ENCODE measurements at places on chromosomes 7 and 10. TPM values are rescaled to one million over a fixed set of nuclear protein-coding genes. Genes with fewer than 3 reads are reported as not detected.

The ANK3 gene
- 59.7 TPM for total RNA-seq

The PAX4 gene
- total RNA-seq, result not detected

DNA sequence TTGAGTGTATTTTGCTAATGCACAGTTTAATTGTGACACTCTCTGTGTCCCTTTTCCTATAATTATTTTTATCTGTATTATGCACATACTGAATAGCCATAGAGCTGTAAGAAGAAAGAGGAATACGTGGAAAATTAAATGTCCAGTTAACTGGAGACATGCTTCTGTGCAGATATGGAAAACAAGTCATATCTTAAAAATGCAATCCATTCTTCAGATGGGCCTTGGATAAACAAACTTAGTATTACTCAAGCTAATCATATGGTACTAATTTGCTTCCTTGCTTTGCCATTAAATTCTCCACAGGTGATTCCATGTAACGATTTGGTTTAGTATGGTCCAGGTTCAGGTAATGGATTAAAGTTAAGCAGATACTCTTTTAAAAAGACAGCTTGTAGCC lies 201.2 kb upstream of the CELF2 start:
- no peak for DNase-seq

- DNase-seq, result no peak
These were observed 867.5 kb downstream of the NRG3 start for GRCh38 chr10:82742478-82742877.

DNA sequence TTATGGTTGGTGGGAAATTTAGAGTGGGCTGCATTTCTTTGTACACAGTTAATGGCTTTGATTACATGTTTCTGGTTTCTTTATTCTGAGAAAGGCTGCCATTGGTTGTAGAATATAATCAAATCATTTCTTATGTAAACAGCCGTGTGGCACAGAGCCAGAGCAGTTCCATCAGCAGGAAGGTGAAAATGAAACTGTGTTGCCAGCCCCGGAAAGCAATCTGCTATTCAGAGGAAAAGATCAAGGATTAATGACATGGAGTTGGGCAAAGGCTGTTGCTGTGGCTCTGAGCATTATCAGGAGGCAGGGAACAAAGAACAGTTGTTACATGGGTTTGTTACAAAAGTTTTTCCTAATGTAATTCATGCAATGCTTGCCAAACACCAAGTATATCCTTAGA lies 74.2 kb upstream of the ZNF716 start:
- DNase-seq, result no peak

GRCh38 chr10:3704565-3705325 lies 80.3 kb downstream of the KLF6 start:
- no peak for DNase-seq

- no peak for DNase-seq
These were observed 84.4 kb downstream of the TNS3 start for GRCh38 chr7:47497367-47498096.

- DNase-seq, result no peak
These were observed 292.9 kb downstream of the BAMBI start for GRCh38 chr10:28970231-28970630.

GRCh38 chr7:79227044-79227443 lies 226.4 kb downstream of the MAGI2 start:
- DNase-seq, result no peak

- no peak for DNase-seq
These were observed at the start of gene GRM3 for GRCh38 chr7:86643561-86644281. GRM3 (plus strand) TSS chr7:86643909; CDS start chr7:86765146, 121,237 bp downstream.

- no peak for DNase-seq
These were observed 218.6 kb downstream of the BICC1 start for GRCh38 chr10:58731276-58731675.

Data from naive thymus-derived CD4-positive, alpha-beta T cell (primary cell).